ENCODE measurements at places on chromosomes 4 and X.

DNA sequence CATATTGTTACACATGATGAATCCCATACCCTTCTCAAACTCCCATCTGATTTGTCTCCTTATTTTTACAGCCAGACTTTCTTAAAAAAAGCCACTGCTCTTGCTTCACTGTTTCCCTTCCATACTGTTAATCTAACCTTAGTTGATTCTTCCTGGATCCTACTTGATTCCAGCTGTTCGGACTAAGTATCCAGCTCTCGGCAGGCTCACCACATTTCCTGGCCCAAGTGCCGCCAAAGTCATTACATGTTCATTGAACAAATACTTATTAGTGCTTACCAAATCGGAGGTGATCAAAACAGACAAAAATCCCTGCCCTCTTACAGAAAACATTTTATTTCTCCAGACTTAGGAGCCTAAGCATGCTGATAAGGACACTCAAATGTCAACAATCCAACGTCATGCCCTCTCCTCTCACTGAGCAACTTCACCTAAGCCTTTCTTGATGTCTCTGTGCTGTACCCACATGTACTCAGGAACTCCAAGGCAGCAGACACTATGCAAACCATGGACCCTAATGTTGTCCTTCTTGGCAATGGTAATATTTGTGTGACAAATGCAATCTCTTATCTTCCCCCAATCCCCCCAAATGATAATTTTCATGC lies 45.1 kb upstream of the C1QTNF7 start:
- DNase-seq: no peak

- DNase-seq: no peak
Observed at GRCh38 chr4:113445286-113445685, 316.3 kb downstream of the CAMK2D start.

GRCh38 chrX:96211953-96212352 lies 472.7 kb upstream of the DIAPH2 start:
- DNase-seq: no peak

GRCh38 chrX:40155589-40156469 lies 58.1 kb upstream of the BCOR start:
- DNase-seq: no peak

GRCh38 chr4:109026588-109026987 lies 263.7 kb upstream of the ETNPPL start:
- no peak for DNase-seq

DNA sequence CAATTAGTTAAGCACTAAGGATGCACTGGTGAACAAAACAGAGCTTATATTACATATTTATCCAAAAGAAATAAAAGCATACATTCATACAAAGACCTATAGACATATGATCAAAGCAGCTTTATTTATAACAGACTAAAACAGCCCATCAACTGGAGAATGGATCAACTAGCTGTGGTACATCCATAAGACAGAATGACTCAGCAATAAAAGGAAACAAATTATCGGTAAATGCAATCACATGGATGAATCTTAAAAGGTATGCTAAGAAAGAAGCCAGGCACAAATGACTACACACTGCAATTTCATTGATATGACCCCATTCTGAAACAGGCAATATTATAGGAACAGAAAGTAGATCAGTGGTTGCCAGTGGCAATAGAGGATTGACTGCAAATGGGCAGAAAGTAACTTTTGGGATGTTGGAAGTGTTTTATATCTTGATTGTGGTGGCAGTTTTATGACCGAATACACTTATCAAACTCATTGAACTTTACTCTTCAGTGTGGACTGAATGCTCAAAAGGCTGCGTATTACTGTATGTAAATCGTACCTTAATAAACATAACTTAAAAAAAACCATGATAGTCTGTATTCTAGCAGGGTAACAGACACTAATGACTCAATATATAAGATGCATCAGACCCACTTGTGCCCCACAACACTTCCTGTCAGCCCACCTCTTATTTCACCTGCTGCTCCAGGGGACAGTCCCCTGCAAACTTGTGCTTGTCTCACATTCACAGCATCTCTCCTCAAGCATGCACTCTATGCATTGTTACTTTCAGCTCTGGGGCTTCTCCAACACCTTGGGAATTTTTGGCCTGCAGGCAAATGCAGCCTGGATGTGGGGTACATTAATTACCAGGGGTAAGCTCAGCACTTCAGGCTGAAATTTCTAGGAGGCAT lies 59.1 kb downstream of the MID1IP1 start:
- no peak for DNase-seq

DNA sequence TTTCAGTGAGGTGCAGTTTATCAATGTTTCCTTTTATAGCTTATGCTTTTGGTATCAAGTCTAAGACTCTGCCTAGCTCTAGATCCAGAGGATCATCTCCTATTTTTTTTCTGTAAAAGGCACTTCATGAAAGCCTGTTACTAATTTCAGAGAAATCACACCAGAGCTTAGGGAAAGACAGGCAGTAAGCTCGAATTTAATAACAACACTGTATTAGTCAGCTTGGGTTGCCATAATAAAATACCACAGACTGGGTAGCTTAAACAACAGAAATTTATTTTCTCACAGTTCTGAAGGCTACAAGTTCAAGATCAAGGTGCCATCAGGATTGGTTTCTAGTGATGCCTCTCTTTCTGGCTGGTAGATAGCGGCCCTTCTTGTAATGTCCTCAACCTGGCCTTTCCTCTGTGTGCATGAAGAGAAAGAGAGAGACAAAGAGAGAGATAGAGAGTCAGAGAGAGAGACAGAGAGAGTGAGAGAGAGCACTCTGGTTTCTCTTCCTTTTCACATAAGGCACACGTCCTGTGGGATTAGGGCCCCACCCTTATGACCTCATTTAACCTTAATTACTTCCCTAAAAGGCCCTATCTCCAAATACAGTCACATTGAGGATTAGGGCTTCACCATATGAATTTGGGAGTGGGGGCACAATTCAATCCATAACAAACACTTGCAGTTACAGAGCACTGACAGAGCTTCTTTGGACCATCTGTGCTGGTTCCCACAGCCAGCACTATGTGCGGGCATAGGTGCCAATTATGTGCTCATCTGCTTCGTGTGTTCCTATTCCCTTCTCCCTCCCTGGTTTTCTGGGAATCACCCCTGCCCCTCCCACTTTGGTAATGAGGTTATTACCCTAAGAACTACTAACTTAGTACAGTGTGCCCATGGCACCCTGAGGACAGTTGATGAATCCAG lies 114.8 kb upstream of the MED14 start:
- no peak for DNase-seq

- no peak for DNase-seq
Observed at GRCh38 chr4:110009550-110009949, 96.9 kb downstream of the EGF start.

GRCh38 chr4:123802082-123802645 lies 405.6 kb downstream of the SPRY1 start:
- no peak for DNase-seq

DNA sequence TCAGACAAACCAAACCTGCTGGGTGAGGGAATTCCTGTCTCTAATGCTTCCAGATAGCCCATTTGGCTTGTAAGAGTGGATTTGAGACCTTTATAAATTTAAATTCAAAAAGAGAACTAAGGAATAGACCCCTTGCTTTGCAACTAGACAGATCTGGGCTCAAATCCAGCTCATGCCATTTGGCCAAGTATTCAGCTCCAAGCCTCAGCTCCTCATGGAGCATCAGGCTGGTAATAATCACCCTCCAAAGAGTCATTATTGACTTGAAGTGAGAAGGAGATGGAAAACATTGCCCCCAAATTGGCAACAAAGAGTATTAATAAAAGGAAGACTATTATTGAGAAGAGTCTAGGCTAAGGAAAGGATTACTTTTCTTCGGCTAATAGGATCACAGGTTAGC lies 134.7 kb downstream of the PDE5A start:
- DNase-seq: no peak

GRCh38 chr4:149741186-149741831 lies 74.3 kb downstream of the IQCM start:
- DNase-seq: no peak

GRCh38 chr4:41712425-41712824 lies 36.1 kb downstream of the PHOX2B start:
- no peak for DNase-seq

DNA sequence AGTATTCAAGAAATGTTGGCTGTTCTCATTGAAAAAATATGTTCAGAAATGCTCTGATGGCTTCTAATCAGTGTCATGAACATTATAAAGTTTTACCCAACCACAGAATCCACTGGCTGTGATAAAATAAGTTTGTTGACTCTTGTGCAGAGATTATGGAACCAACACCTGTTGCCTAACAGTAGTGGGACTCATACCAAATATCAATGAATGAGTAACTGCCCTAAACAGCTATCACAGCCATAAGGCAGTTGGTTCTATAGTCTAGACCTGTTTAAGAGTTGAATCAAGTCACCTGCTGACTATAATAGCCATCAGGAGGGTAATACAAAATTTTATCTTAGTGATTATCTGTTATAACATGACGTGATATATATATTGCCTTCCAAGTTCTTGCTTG lies 168.3 kb downstream of the ATOH1 start:
- no peak for DNase-seq

- DNase-seq: no peak
Observed at GRCh38 chr4:145490796-145491195, 9.1 kb downstream of the SMAD1 start.

DNA sequence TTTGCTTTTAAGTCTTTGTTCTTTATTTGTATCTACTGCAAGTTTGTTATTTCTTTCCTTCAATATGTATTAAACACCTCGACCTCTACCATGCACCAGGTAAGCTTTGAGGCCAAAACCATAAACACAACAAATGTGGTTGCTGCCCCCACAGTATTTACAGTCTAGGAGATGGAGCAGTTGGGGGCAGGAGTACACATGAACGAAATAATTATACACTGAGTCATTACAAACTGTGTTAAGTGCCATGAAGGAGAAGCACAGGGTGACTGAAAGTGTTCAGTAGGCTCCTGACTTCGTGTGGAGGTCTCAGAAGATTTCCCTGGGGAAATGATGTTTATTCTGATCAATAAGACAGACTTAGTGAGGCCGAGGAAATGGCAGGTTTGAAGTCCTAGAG lies 30.3 kb downstream of the SLC25A43 start:
- DNase-seq: no peak

- DNase-seq: no peak
Observed at GRCh38 chr4:61520681-61521160, 320.6 kb downstream of the ADGRL3 start.

DNA sequence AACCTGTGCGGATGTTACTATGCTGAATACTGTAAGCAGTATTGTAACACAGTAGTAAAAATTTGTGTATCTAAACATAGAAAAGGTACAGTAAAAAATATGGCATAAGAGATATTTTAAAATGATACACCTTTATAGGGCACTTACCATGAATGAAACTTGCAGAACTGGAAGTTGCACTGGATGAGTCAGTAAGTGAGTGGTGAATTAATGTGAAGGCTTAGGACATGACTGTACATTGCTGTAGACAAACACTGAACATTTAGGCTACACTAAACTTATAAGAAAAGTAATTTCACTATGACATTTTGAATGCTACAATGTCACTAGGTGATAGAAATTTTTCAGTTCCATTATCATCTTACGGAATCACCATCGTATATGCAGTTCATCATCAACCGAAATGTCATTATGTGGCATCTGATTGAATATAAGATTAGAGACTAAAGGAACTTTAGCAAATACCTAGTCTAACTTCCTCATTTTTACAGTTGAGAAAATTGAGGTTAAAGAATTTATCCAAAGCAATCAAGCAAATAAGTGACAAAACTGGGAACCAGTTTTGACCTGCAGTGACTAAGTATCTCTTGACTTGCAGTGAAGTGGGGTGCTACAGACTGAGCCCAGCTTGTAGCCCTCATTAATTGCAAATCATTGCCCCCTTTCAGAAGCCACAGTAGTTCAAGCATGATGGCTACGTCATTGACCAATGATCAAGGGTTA lies 55.3 kb downstream of the EGF start:
- no peak for DNase-seq

DNA sequence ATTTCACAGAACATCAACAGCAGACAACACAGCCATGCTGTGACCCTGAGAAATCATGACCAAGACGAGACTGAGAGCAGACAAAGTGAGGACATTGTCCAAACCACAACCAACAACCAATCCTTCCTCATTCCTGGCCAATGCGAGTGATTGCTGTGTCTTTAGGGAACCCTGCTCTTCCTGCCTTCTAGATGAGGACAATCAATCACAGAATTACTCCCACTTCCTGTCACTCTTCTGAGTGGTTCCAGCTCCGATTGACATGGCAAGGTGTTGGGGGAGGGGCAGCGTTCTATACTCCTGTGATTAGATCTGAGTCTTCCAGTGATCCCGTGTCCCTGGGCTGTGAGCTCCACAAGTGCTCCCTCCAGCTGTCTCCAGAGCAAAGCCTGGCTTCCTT lies 227.8 kb downstream of the STIM2 start:
- no peak for DNase-seq

DNA sequence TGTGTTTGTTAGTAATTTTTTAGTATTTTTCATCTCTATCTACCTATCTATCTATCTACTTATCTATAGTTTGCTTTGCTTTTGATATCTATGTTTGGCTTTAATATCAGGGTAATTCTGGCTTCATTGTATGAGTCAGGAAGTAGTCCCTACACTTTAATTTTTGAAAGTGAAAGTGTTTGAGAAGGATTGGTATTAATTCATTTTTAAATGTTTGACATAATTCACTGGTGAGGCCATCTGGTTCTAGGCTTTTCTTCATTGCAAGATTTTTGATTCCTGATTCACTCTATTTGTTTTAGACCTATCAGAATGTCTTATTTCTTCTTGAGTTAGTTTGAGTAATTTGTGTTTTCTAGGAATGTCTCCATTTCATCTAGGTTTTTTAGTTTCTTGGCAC lies 20.2 kb upstream of the TCP11X2 start:
- DNase-seq: no peak

GRCh38 chrX:113726466-113726865 lies 857.4 kb upstream of the HTR2C start:
- DNase-seq: no peak

GRCh38 chr4:67038228-67038566 lies 507.1 kb downstream of the CENPC start:
- DNase-seq: no peak

GRCh38 chr4:99504804-99505502 lies 5.9 kb upstream of the C4orf17 start:
- DNase-seq: no peak

DNA sequence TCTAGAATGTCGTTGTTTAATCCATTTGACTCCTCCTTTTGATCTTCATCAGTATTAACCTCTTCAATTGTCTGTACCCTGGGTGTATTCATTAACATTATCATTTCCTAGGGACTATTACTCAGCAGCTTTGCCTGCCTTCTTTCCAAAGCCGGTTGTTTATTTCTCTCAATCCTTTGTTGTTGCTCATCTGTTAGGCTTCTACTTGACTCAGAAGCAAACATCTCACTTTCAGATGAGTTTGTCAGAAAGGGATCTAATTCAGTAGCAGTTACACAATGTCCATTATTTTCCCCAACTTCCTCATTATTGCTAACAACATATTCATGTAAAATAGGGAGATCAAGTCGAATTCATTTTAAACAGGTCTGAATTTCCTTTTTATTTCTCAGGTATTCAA lies 22.1 kb upstream of the HSD17B10 start:
- no peak for DNase-seq

- no peak for DNase-seq
Observed at GRCh38 chrX:107755721-107756120, 19.9 kb downstream of the TSC22D3 start.

- no peak for DNase-seq
Observed at GRCh38 chr4:168509786-168510185, 12.9 kb downstream of the PALLD start.

GRCh38 chr4:142104041-142104440 lies 467.7 kb downstream of the IL15 start:
- no peak for DNase-seq

Measured in stimulated activated CD8-positive, alpha-beta memory T cell treated with anti-CD3 and anti-CD28 coated beads, Interleukin-15, amount 100 ng/mL, for 24 hours (primary cell).